ENCODE measurements at places on chromosomes 11 and 22. TPM values are rescaled to one million over a fixed set of nuclear protein-coding genes. Genes with fewer than 3 reads are reported as not detected.
A peak's percentile ranks its signal among the peaks of the same experiment; 100 is the strongest.

Gene CTSF
- total RNA-seq, result 49.7 TPM

Gene DYNC2H1
- total RNA-seq, result 4.2 TPM

Gene CECR2
- not detected for total RNA-seq

Gene SCGB1D2
- total RNA-seq, result not detected

Gene CBLIF
- not detected for total RNA-seq

Gene SYT8
- total RNA-seq, result not detected

Gene GCAT
- 8.3 TPM for total RNA-seq

Gene SLC22A6
- total RNA-seq, result not detected

Gene MRGPRF
- total RNA-seq, result not detected

Gene CHKA
- 25.8 TPM for total RNA-seq

Gene DBX1
- total RNA-seq, result not detected

DNA sequence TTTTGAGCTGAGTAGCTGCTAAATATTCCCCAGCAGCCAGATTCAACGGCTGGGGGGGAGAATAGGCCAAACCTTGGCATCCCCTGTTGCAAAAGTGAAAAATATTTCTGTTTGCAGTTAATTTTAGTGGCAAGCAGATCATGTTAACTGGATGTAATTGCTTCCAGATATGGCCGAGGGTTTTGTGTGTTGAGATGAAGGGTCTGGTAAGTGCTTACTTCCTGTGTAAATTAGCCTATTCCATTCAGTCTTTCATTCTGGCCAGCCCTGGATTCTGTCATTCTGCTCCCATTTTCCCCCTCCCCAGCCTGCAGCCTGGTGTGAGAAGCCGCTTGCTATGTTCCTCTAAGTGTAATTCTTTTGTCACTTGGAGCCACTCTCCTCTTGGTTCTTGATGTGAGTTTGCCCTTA is 17.4 kb downstream of the ZBTB16 start:
- no peaks in the 10 kb centered on the region for H3K36me3 ChIP-seq
- DNase-seq, result no peak
- peaks cover 69% of the 10 kb centered on the region for H3K4me1 ChIP-seq
- no peak overlapping the region for H3K27ac ChIP-seq
- no peak overlapping the region for H3K4me3 ChIP-seq
- H3K27me3 ChIP-seq, result no peaks in the 10 kb centered on the region

- H3K36me3 ChIP-seq, result no peaks in the 10 kb centered on the region
- no peak overlapping the region for H3K27ac ChIP-seq
- H3K4me3 ChIP-seq, result no peak overlapping the region
- H3K27me3 ChIP-seq, result no peaks in the 10 kb centered on the region
Observed at GRCh38 chr11:15212876-15213275, 98.2 kb downstream of the INSC start.

DNA sequence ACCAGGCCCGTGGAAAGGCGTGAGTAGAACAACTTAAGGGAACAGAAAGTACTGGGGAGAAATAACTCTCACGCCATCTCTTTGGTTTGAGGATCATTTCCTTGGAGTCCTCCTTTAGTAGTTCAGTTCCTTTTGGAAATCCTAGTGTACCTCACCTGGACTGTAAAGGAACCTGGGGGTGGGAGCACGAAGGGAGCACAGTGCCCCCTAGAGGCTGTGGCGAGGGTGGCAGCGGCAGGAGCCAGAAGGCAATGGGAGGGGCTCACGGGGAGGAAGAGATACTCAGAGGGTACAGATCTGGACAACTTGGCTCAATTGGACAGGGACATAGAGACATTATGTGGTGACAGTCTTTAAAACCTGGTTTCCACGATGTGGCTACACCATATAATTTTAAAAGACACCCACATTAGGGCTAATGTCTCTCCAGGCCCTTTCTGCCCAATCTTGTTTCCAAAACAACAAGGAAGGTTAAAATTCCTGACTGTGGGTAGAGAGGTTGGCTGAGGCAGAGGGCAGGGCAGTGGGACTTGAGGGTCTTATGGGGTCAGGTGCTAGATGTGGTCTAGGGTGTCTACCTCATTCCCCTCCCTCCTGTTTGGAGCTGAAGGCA is 87.0 kb downstream of the CSNK2A3 start:
- no peak overlapping the region for H3K27ac ChIP-seq
- H3K4me3 ChIP-seq, result no peak overlapping the region
- no peaks in the 10 kb centered on the region for H3K4me1 ChIP-seq
- H3K36me3 ChIP-seq, result no peaks in the 10 kb centered on the region

- H3K36me3 ChIP-seq, result no peaks in the 10 kb centered on the region
- no peaks in the 10 kb centered on the region for H3K27me3 ChIP-seq
- no peak overlapping the region for H3K4me3 ChIP-seq
Observed at GRCh38 chr11:88231894-88232482, 56.7 kb upstream of the RAB38 start.

DNA sequence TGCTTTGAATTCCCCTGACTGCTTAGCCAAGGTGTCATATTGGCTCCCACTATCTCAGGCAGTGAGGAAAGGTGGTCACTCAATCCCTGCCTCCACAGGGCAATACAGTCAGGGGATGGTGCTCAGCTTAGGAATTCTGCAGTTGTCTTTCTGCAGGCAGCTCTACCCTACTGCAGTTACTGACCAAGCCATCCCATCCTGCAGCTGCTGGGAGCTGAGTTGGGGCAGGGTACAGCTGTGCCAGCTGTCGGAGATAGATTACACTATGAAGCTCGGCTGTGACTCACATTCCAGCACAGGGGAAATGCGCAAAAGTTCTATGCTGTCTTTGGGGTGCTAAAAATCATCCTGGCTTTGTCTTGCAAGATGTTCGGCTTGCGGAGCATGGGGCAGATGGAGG is 4.4 kb upstream of the DAGLA start:
- no peak overlapping the region for H3K27ac ChIP-seq
- H3K27me3 ChIP-seq, result no peaks in the 10 kb centered on the region
- H3K4me1 ChIP-seq, result no peaks in the 10 kb centered on the region
- no peaks in the 10 kb centered on the region for H3K36me3 ChIP-seq

GRCh38 chr11:115919341-115920091 is 415.3 kb upstream of the CADM1 start:
- no peaks in the 10 kb centered on the region for H3K36me3 ChIP-seq
- H3K4me3 ChIP-seq, result no peak overlapping the region
- no peak for DNase-seq
- H3K27me3 ChIP-seq, result no peaks in the 10 kb centered on the region

DNA sequence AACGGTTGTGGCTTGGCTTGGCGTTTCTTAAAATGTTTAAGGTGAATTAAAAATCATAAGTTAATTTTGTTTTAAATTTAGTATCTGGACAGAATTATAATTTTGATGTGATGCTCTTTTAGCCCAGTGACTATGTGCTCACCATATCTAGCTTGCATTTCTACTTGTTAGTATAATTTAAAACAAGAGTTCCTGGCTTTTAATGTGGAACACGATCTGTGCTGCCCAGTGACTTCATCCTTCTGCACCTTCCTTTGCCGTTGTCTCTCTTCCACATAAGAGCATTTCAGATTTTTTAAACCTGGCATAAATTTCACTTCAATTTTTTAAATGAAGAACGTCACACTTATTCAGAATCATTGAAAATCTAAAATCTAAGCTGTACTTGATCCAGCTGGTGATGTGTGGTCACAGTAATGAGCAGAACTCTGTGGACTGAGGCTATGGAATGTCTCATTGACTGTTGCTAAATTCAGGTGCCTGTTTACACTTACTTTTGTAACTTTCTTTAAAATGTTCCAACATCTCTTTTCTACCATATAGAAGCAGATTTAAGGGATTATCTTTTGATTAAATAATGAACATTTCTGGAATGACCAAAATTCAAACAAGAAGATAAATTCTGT is 75.4 kb upstream of the ADSL start:
- H3K27ac ChIP-seq, result no peak overlapping the region
- DNase-seq, result no peak
- H3K4me1 ChIP-seq, result peaks cover 17% of the 10 kb centered on the region
- H3K4me3 ChIP-seq, result no peak overlapping the region

DNA sequence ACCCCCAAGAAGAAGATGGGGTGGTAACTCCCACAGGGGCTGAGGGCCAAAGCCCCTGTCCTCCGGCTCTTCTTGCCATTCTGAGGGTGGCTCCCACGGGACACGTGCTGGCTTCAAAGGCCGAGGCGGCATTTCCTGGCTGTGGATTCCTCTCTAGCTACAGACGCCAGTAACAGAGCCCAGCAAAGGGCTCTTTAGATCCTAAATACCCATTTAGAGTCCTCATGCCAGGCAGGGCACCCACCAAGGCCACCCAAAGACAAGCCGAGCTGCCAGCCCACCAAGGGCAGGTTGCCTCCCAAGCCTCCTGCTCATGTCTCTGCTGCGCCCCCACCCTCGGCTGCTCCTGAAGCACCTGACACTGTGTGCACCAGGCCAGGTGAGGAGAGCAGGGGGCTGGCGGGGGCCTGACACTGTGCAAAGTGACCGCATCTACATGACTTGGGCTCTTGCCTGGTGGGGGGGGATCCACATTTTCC is 5.7 kb downstream of the LRFN4 start:
- H3K4me3 ChIP-seq, result no peak overlapping the region
- no peak for DNase-seq
- no peak overlapping the region for H3K27ac ChIP-seq
- H3K4me1 ChIP-seq, result no peaks in the 10 kb centered on the region

GRCh38 chr11:58963551-58964104 is 24.3 kb downstream of the GLYATL1 start:
- H3K27ac ChIP-seq, result no peak overlapping the region
- no peaks in the 10 kb centered on the region for H3K36me3 ChIP-seq
- no peak for DNase-seq
- no peaks in the 10 kb centered on the region for H3K27me3 ChIP-seq
- H3K4me1 ChIP-seq, result no peaks in the 10 kb centered on the region
- no peak overlapping the region for H3K4me3 ChIP-seq

DNA sequence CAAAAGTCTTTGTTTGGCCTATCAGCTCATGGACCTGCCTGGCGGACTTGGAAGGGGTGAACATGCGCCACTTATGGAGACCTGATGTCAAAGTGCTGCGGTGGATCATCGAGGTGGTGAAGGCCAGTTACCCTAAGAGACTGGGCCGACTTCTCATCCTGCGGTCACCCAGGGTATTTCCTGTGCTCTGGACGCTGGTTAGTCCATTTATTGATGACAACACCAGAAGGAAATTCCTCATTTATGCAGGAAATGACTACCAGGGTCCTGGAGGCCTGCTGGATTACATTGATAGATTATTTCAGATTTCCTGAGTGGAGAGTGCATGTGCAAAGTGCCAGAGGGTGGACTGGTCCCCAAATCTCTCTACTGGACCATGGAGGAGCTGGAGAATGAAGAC is 17.9 kb downstream of the ALKBH3 start:
- H3K27ac ChIP-seq, result no peak overlapping the region
- H3K4me3 ChIP-seq, result no peak overlapping the region
- no peaks in the 10 kb centered on the region for H3K4me1 ChIP-seq

DNA sequence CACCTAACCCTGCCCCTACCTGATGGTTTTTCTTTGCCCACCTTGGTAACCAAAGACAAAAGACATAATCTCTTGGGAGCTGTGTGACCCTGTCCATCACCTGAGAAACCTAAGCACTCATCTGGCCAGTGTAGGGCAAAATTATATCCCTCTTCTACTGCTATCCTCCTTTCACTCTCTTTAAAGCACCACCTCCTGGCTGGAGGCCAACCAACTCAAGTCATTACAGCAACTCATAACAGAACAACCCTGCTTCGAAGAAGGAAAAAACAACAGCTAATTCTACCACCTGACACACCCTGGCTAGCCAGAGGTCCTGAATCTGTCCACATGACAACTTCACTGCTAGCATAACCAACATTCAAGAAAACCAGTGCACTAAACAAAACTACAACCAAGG is 45.5 kb downstream of the GAS2 start:
- H3K27ac ChIP-seq, result no peak overlapping the region
- no peaks in the 10 kb centered on the region for H3K4me1 ChIP-seq
- H3K27me3 ChIP-seq, result no peaks in the 10 kb centered on the region
- no peak for DNase-seq
- no peak overlapping the region for H3K4me3 ChIP-seq

- H3K4me1 ChIP-seq, result peaks cover 12% of the 10 kb centered on the region
- no peak for DNase-seq
- no peak overlapping the region for H3K27ac ChIP-seq
Observed at GRCh38 chr22:30586414-30586813, 5.3 kb downstream of the PES1 start.

DNA sequence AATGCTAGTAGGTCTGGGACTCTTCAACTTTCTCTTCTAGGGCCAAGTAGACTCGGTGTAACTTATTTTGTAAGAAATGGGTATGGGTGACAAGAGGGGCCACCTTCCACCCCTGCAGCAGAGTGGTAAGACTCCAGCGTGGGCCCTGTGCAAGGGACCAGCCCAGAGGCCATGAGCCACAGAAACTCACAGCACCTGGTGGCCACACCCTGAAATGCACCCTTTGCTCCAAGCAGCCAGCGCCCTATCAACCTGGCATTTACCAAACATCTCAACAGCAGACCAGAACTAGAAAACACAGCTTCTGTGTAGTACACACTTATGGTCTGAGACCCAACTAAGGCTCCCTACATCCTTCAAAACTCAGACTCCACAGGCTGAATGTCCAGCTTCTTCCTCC is 5.7 kb downstream of the CDCA5 start:
- H3K4me1 ChIP-seq, result no peaks in the 10 kb centered on the region
- no peaks in the 10 kb centered on the region for H3K36me3 ChIP-seq
- DNase-seq, result peak; percentile 48
- no peak overlapping the region for H3K27ac ChIP-seq
- H3K4me3 ChIP-seq, result no peak overlapping the region
- no peaks in the 10 kb centered on the region for H3K27me3 ChIP-seq

DNA sequence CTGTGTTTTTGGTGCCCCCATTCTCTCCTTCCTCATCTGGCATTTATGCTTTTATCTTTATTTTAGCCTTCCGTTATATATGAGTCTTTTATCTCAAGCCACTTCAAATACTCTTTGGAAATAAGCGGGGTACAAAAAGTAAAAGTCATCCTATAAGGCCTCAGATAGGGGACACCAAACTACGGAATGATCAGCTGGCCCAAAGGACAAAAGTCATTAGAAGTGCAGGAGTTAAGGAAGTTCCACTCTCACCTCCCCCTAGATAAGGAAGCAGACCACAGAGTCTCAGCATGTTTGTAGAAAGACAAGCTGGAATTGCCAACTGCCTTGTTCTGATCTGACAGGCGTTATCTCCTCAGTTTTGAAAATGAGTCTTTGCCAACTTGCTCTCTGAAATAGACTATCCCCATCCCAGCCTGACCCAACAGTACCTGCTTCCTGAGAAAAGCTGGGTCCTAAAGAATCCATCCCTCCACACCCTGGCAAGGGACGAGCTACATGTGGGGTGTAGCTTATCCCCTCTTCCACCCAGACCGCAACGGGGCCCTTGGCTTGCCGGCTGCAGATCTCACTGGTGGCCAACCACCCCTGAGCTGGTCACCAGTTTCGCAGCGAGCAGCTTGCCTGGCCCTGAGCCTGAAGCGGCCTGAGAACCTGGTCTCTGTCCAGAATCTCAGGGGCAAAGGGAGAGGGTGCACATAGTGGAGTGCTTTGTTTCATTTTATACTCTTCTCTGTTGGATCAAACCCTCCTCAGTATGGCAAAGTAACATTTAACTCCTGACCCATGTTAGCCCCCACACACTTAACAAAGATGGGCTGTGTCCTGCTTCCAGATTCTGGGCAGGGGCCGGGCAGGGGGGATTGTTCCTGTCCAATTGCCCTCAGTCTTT is 13.8 kb downstream of the FADS2 start:
- H3K36me3 ChIP-seq, result no peaks in the 10 kb centered on the region
- no peaks in the 10 kb centered on the region for H3K27me3 ChIP-seq
- DNase-seq, result no peak

GRCh38 chr22:39176143-39176713 is 23.7 kb upstream of the CBX7 start:
- H3K27ac ChIP-seq, result no peak overlapping the region
- peaks cover 35% of the 10 kb centered on the region for H3K4me1 ChIP-seq
- H3K27me3 ChIP-seq, result no peaks in the 10 kb centered on the region
- no peak overlapping the region for H3K4me3 ChIP-seq
- H3K36me3 ChIP-seq, result no peaks in the 10 kb centered on the region
